Glomerular endothelial cell (primary cell): ENCODE measurements at places on chromosomes 2 and 18. TPM values are rescaled to one million over a fixed set of nuclear protein-coding genes. Genes with fewer than 3 reads are reported as not detected.

The ZSWIM2 gene
- total RNA-seq = 0.12 TPM in 1 of 2 replicates, not detected in the other

The MC4R gene
- total RNA-seq = not detected in 2 replicates

The CDKL4 gene
- total RNA-seq = not detected in 2 replicates

The GPR55 gene
- not detected in 2 replicates for total RNA-seq

The IRS1 gene
- 4.0 and 4.1 TPM in 2 replicates for total RNA-seq
